Aorta (tissue), 5 donors: ENCODE measurements at places on chromosomes 11 and 22. TPM values are rescaled to one million over a fixed set of nuclear protein-coding genes. Genes with fewer than 3 reads are reported as not detected.

The TMPRSS5 gene
- total RNA-seq: 1.8 TPM

The SORL1 gene
- 37.2 TPM for total RNA-seq

The RPS6KA4 gene
- 31.8 TPM for total RNA-seq

The B4GALNT4 gene
- total RNA-seq: 0.58 TPM

The SLC22A9 gene
- total RNA-seq: not detected

The MS4A15 gene
- not detected for total RNA-seq

The NCAM1 gene
- total RNA-seq: 10.2 TPM

The CRY2 gene
- 32.6 TPM for total RNA-seq

The MMP8 gene
- total RNA-seq: 0.60 TPM

The YDJC gene
- total RNA-seq: 10.2 TPM

The MMP7 gene
- total RNA-seq: 2.2 TPM

The KCNJ4 gene
- not detected for total RNA-seq

The FOLH1 gene
- total RNA-seq: 1.6 TPM

DNA sequence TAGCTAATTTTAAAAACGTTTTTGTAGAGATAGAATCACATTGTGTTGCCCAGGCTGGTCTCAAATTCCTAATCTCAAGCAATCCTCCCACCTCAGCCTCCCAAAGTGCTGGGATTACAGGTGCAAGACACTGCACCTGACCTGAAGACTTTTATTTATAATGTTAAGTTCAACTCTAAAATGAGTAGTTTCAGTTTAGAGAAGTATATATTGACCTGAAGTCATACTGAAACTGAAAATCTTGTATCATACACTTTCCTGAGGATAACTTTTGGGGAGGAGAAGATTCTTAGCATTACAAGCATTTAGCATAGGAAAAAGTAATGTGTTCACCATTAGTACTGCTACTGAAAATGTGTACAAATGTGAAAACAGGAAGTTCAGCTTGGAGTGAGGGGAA is 249.3 kb downstream of the CASP12 start:
- no peak for DNase-seq
- no peaks in the 10 kb centered on the region for H3K4me1 ChIP-seq
- no peaks in the 10 kb centered on the region for H3K27me3 ChIP-seq
- H3K4me3 ChIP-seq: no peak overlapping the region
- H3K36me3 ChIP-seq: no peaks in the 10 kb centered on the region

DNA sequence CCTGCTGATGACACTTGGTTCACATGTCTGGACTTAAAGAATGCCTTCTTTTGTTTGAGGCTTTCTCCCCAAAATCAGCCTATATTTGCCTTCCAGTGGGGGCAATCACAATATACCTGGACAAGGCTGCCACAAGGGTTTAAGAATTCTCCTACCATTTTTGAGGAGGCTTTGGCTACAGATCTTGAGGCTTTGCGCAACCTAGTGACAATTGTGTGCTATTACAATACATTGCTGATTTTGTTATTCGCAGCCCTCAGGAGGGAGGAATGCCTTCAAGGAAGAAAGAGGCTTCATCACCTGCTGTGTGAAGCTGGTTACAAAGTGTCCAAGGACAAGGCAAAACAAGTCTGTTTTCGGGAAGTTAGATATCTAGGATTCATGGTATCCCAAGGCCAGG is 50.8 kb upstream of the OR4C15 start:
- no peaks in the 10 kb centered on the region for H3K36me3 ChIP-seq
- no peak overlapping the region for H3K4me3 ChIP-seq
- no peaks in the 10 kb centered on the region for H3K27me3 ChIP-seq
- no peak overlapping the region for H3K27ac ChIP-seq

GRCh38 chr11:78000193-78000592 is 5.7 kb upstream of the INTS4 start:
- H3K4me1 ChIP-seq: no peaks in the 10 kb centered on the region
- H3K36me3 ChIP-seq: no peaks in the 10 kb centered on the region
- no peak overlapping the region for H3K4me3 ChIP-seq
- no peak for DNase-seq

GRCh38 chr11:65419772-65420481 is 2.7 kb upstream of the NEAT1 start:
- peaks cover 1% of the 10 kb centered on the region for H3K27me3 ChIP-seq
- H3K4me3 ChIP-seq: no peak overlapping the region
- peak overlapping the region; percentile 99 for H3K27ac ChIP-seq
- H3K4me1 ChIP-seq: no peaks in the 10 kb centered on the region
- no peaks in the 10 kb centered on the region for H3K36me3 ChIP-seq

DNA sequence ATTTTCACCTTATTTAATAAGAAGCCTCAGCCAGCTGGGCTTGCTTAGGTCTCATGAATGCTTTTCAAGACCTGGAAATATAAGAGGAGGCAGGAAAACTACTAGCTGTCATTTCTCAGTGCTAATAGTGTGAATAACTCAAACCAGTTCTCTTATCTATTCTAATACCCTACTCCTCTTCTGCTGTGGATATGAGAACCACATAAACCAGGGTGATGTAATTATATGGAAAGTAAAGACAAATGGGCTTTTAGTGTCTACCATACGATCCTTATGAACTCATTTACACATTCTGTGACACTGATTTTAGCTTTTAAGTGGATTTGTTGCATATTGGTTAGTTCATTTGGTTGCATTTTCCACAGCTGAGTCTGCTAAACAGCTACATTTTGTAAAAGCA is 8.6 kb downstream of the PDGFD start:
- no peak overlapping the region for H3K27ac ChIP-seq
- H3K27me3 ChIP-seq: no peaks in the 10 kb centered on the region
- peaks cover 5% of the 10 kb centered on the region for H3K4me1 ChIP-seq
- no peaks in the 10 kb centered on the region for H3K36me3 ChIP-seq
- DNase-seq: no peak

GRCh38 chr22:28874811-28875320 is 8.5 kb upstream of the ZNRF3 start:
- no peak for DNase-seq
- no peaks in the 10 kb centered on the region for H3K36me3 ChIP-seq
- no peaks in the 10 kb centered on the region for H3K27me3 ChIP-seq
- H3K27ac ChIP-seq: no peak overlapping the region
- H3K4me1 ChIP-seq: no peaks in the 10 kb centered on the region

- no peaks in the 10 kb centered on the region for H3K4me1 ChIP-seq
- no peak overlapping the region for H3K4me3 ChIP-seq
- no peaks in the 10 kb centered on the region for H3K36me3 ChIP-seq
- H3K27ac ChIP-seq: no peak overlapping the region
Observed at GRCh38 chr11:63909591-63910506, 7.1 kb downstream of the RCOR2 start.

- H3K27me3 ChIP-seq: no peaks in the 10 kb centered on the region
- no peaks in the 10 kb centered on the region for H3K4me1 ChIP-seq
- H3K27ac ChIP-seq: no peak overlapping the region
Observed at GRCh38 chr11:123261345-123262106, 66.5 kb upstream of the CLMP start.

DNA sequence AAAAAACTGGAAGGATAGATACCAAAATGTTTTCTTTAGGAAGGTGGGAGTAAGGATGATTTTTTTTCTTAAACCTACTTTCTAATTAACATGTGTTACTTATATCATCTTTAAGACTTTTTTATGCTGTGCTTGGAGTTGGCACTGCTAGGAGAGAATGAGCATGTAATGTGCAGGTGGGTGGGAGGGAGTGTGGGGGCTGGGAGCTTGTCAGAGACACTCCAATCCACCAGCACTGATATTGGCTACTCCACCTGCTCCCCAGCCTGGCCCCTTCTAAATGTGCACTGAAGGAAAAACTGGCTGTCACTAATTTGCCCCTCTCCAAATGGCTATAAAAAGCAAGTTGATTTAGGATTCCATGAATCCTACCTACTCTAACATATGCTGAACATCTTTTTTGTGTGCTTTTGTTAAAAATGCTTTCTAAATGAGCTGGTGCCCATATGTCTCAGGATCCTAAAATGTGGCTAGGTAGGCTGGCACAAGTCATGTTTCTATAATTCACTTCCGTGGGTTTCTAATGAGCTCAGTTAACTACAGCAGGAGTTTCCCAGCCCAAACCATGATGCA is 44.3 kb upstream of the BMAL1 start:
- no peak overlapping the region for H3K27ac ChIP-seq
- H3K4me1 ChIP-seq: no peaks in the 10 kb centered on the region
- H3K36me3 ChIP-seq: no peaks in the 10 kb centered on the region

DNA sequence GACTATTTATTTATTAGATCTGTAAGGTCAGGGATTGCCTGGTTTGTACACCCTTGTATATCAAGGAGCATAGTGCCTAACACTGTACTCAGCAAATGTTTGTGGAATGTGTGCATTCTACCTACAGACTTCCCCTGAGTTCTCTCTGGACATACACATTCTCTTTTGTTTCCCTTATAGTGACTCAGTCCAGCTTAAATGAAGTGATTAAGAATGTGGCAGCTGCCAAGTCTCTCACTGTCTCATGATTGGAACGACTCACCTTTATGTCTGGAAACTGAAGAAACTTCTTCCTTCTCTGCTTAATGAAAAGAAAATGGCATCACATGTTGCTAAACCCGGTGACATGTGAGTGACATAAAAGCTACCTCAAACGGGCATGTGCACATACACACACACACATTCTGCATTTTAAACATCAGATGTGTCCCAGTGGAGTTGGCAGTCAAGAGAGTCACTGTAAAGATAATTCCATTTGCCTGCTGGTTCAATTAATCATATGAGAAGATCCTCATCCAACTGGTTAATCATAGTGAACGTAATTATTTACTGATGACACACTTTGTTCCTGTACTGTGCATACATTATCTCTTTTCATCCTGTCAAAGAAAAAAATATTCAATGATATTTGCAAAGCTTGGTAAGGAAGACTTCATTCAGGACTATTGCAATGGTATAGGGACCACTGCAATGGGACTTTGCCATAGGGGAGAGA is 42.8 kb downstream of the GLYAT start:
- no peaks in the 10 kb centered on the region for H3K27me3 ChIP-seq
- no peak for DNase-seq
- no peak overlapping the region for H3K27ac ChIP-seq
- H3K4me3 ChIP-seq: no peak overlapping the region
- H3K4me1 ChIP-seq: no peaks in the 10 kb centered on the region

- H3K27ac ChIP-seq: no peak overlapping the region
- H3K4me3 ChIP-seq: no peak overlapping the region
- no peaks in the 10 kb centered on the region for H3K27me3 ChIP-seq
- H3K36me3 ChIP-seq: no peaks in the 10 kb centered on the region
- no peaks in the 10 kb centered on the region for H3K4me1 ChIP-seq
Observed at GRCh38 chr11:102416976-102417375, 35.6 kb downstream of the TMEM123 start.

GRCh38 chr11:70498171-70498571 is 99.8 kb downstream of the CTTN start:
- H3K36me3 ChIP-seq: no peaks in the 10 kb centered on the region
- peak; percentile 18 for DNase-seq
- H3K4me3 ChIP-seq: no peak overlapping the region

DNA sequence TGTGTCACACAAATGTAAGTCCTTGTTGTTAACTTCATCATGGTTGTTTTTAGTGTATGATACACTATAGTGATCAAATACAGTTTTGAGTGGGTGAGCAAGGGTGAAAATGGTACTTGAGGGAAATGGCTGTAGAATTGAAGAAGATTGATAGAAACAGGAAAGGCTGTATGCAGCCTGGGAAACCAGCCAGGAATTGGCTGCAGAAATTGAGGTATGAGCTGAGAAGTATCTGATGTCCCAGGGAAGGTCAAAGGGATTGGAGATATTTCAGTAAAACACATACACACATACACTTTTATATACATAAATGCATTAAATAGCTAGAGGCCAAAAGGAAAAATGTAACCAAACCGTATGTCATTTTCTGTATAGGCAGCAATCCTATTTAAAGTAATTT is 13.1 kb upstream of the YAP1 start:
- H3K4me1 ChIP-seq: no peaks in the 10 kb centered on the region
- no peak for DNase-seq
- H3K27ac ChIP-seq: no peak overlapping the region
- no peaks in the 10 kb centered on the region for H3K36me3 ChIP-seq

DNA sequence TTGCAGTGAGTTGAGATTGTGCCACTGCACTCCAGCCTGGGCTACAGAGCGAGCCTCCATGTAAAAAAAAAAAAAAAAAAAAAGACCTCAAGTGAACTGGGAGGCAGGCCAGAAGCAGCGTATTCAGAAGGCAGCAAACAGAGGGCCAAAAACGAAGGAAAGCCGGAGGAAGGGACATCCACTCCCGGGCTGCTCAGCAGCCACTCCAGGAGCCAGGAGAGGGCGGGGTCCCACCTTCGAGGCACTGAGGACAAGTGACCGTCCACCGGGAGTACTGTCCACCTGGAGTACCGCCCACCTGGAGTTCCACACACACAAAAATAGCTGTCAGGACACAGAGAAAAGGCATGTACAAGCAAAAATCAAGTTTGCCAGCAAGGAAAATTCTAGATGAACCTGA is 5.5 kb downstream of the TOLLIP start:
- DNase-seq: no peak
- H3K27me3 ChIP-seq: no peaks in the 10 kb centered on the region
- H3K36me3 ChIP-seq: no peaks in the 10 kb centered on the region
- H3K4me3 ChIP-seq: no peak overlapping the region

DNA sequence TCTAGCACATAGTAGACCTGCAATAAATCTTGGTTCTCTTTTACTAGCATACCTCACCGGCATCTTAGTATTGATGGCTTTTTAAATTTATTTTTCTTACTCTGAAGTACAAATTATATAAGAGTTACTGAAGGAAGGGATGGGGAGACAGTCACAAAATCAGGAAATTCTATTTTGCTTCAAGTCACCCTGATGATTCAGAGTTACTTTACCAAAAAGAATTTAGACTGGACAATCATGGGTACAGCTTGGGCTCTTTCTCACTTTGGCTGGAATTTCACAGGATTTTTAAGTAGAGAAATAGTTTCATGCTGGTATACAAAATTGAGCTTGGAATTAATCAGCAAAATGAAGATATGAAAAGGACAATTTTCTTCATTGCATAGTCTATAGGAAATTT is 919.2 kb downstream of the METTL15 start:
- DNase-seq: no peak
- H3K27ac ChIP-seq: no peak overlapping the region
- H3K4me1 ChIP-seq: peaks cover 2% of the 10 kb centered on the region
- no peak overlapping the region for H3K4me3 ChIP-seq
- no peaks in the 10 kb centered on the region for H3K27me3 ChIP-seq

DNA sequence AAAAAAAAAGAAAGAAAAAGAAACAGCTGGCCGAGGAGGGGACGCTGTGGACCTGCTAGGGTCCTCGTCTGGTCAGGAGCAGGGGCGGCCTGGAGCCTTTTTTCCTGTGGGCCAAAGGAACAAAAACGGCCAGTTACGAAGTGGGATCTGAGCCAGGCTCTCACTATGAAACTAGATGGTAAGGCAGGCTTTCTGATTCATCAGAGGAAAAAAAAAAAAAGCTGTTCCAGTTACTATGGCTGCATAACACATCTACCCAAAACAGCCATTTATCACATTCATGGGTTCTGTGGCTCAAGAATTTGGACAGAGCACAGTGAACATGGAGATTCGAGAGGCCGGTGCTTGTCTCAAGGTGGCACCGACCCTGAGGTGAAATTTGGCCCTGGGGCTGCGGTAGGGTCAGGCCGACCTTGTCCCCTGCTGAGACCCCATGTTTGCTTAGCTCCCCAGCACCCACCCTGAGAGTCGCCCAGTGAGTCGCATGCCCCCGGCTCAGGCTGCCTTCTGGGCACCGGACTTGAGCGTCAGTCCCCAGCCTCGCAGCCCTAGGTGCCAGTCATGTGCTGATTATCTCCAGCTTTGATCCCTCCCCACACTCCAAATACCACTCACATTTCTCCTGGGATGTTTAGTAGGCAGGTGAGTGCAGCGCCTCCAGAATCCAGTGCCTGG is 34.2 kb downstream of the MRGPRD start:
- no peak overlapping the region for H3K4me3 ChIP-seq
- H3K27me3 ChIP-seq: no peaks in the 10 kb centered on the region
- H3K4me1 ChIP-seq: no peaks in the 10 kb centered on the region
- peak overlapping the region; percentile 50 for H3K27ac ChIP-seq
- no peaks in the 10 kb centered on the region for H3K36me3 ChIP-seq
- DNase-seq: peak; percentile 73

- H3K27me3 ChIP-seq: no peaks in the 10 kb centered on the region
- H3K27ac ChIP-seq: peak overlapping the region; percentile 91
- H3K36me3 ChIP-seq: peaks cover 3% of the 10 kb centered on the region
- peaks cover 7% of the 10 kb centered on the region for H3K4me1 ChIP-seq
Observed at GRCh38 chr11:6607190-6607795, 3.7 kb downstream of the ILK start.
